Activated CD4-positive, alpha-beta T cell treated with anti-CD3 and anti-CD28 coated beads for 4 hours (primary cell): ENCODE measurements at places on chromosomes 4 and X.

DNA sequence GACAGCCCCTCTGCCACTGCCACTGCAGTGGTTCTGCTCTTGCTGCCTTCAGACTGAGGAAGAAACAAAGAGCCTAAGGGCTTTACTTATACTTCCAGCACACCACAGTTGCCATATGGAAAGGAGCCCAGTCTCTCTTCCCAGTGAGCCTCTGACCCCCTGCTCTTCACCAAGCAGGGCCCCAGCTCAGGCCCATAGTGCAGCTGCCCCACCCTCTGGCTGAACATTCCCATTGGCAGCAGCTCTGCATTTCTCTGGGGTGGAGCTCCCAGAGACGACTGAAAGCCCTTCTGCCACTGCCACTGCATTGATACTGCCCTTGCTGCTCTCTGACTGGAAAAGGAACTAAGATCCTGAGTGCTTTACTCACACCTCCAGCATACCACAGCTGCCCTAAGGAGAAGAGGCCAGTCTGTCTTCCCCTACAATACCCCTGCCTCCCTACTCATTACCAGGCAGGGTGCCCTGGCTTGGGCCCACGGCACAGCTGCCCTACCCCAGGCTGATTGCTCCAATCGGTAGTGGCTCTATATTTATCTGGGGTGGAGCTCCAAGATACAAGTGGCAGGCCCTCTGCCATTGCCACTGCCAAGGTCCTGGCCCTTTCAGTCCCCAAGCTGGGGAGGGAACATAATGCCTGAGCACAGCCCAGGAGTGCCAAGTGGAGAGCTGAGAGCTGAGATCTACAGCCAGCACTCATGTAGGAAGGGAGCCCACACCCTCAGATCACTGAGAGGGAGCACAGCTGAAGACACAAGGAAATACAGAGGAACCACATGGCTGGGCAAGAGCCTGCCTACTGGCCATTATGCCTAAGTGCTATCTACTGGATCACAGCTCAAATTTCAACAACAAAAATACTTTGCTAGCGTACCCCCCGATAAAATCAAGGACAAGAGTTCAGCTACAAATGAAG, 36.0 kb downstream of the AWAT2 start:
- no peak for DNase-seq

- no peak for DNase-seq
Observed at GRCh38 chrX:47610511-47610910, 9.1 kb downstream of the SYN1 start.

- no peak for DNase-seq
Observed at GRCh38 chr4:130143656-130144055, 1047.7 kb downstream of the C4orf33 start.

DNA sequence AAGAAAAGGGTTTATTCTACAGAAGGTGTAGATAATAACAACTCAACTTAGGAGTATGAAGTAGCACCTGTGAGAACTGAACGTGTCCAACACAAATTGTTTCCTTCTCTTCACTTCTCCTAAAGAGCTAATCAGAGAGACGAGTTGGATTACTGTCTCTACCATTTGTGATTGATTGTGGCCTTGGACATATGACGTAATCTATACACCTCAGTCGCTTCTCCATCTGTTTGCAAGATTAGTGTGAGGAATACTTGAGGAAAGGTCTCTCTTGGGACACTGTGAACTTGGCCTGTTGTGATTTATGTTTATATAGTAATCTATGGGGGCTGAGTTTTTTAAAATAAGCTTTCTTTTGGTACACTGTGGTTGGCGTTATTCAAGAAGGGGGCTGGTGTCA, 182.0 kb downstream of the ZNF330 start:
- no peak for DNase-seq

DNA sequence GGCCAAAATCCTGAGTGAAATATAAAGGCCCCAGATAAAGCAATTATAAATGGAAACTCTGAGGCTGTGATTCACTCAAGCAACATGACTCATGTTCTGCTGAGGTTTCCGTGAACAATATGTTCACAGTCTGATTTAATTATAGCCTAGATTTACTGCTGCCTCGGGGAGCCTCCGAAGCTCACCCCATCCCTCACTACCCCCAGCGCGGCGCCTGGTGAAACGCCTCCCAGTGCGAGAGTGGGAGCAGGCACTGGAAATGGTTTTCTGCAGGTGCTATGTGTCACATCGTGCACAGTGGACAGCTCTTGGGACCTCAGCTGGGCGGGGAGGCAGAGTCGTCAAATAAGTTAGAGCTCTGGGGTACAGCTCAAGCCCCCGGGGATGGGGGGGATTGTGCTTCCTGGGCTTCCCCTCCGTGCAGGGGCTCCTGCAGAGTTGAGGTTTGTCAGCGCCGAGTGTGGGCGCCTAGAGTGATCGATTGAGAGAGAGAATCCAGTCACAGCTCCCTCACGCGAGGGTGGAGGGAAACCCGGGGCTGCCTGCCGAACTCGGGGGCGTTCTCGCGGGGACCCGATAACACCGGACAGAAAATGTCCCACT, 110.6 kb downstream of the PHKA2 start:
- DNase-seq: no peak

DNA sequence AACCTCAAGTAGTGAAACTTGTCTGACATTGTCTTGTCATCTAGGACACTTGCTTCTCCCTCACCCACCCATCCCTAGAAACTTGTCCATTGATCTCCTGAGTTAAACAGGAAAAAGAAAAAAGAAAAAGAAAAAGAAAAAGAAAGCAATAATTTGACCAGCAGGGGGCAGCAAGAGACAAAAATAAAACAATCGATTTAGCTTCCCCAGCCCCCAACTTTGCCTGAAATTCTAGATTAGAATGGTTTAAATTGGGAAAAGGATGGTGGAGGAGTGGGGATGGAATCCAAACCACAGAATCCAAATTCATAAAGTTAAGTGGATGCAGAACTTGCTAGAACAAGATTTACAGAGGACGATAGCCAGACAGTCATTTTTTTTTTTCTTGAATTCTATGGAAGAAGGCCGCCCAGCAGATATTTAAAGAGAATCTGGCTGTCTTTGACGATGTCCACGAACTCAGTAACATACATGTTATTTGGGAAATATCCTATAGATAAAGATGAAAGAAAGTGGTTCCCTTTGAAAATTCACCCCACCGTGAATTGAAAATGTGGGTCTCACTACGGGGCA, 282.9 kb downstream of the USP46 start:
- DNase-seq: peak; percentile 13

DNA sequence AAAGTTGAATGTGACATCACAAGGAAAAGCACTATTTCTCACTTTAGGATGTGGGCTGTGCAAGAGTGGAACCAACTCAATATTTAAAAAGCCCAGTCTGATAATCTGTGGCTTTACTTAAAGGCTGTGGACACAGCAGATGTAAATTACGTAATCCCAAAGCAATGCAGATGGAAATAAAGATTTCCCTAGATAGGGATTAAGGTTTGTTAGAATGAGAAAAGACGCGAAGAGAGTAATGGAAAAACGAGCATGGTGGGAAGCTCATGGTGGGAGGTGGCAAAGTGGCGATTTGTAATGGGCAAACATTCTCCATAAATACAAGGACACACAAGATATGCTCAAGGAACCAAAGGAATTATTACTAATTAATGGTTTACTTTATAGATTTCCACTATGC, 985.5 kb downstream of the FSTL5 start:
- DNase-seq: no peak

GRCh38 chr4:47819178-47819577, 18.7 kb downstream of the CORIN start:
- no peak for DNase-seq

DNA sequence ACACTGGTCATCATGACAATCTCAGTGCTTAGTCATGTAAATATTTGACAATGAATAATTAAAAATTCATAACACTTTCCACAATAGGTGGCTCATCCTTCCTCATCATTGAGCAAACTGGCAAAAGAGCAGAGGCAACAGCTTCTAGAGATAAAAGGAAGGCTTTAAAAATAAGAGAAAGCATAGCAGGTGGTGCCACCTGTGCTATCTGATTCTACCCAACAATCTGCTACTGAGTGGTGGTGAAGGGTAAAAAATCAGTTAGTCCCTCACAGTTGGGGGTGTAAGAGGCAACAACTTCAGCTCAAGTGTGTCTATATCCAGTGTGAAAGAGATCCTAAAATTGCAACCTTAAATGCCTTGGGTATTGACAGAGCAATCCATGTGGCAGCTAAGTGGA, 280.1 kb upstream of the PPARGC1A start:
- DNase-seq: no peak

DNA sequence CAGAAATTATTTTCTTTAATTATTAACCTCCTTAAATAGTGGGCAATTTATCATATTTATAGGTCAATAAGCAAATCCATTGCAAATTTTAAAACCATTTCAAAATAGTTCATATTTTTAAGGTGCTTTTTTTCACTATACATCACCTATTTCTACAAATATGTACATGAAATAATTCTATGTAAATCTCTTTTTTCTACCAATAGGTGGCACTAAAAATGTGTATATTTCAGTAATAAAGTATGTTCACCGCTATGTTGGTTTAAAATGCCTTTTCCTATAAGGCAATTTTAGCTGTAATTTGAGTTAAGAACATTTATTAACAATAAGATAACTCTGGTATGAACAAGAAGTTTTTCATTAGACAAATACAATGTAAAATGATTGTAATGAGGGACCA, 672.2 kb downstream of the KCTD8 start:
- no peak for DNase-seq

DNA sequence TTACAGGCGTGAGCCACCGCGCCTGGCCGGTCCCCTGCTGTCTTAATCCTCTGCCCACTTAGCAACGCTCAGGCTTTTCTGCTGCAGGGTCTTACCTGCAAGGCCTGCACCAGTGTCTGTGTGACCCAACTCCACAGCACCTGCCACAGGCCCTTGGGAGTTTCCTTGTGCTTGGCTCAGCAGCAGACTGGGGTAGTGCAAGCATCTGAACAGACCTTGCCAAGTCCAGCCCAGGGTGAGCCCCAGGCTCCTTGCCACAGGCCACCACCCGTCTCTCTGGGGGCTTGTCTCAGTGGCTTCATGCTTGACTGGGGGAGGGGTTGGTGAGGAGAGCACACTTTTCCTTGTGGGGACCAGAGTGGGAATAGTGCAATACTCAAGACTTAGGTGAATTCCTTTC, 87.0 kb downstream of the FAM193A start:
- DNase-seq: no peak

DNA sequence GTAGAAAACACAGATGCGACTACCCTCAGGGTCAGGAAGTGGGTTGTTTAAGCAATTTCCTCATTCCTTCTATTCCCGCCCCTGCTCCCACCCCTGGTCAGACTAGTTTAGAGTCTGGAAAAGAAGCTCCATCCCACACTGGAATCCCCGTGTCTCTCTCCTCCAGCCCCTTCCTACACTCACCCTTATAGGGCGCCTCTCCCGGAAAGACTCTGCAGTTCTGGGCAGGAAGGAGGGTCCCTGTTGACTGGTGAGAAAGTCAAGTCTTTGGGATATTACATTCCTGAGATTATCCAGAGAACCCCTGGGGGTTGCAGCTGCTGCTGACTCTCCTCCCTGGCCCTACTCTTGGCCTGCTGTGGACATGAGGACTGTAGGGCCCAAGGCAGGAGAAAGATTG, 11.9 kb downstream of the STARD8 start:
- DNase-seq: no peak

GRCh38 chrX:41971346-41971745, 48.0 kb upstream of the CASK start:
- no peak for DNase-seq
